Aorta (tissue), 5 donors: ENCODE measurements at places on chromosomes 1 and 21. TPM values are rescaled to one million over a fixed set of nuclear protein-coding genes. Genes with fewer than 3 reads are reported as not detected.

The DMRTA2 gene
- not detected for total RNA-seq

DNA sequence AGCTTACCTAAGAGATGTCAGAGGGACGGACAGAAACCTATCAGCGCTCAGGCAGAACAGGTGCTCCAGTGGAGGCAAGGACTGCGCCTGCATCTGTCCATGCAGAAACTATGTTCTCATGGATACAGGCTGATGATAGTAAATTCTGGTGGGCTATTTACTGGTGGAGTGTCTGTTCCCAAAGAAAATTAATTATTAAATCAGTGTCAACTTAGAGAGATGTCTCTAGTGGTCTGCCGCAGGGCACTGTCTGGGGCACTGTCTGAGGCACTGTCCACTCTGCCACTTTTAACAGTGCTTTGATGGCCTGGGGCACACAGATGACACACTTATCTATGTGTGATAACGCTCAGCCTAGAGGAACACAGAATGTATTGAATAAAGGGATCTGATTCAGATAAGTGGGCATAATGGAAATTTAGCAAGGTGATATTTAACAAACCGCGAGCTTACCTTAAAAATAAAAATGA lies 148.1 kb downstream of the RGS7 start:
- DNase-seq: no peak

DNA sequence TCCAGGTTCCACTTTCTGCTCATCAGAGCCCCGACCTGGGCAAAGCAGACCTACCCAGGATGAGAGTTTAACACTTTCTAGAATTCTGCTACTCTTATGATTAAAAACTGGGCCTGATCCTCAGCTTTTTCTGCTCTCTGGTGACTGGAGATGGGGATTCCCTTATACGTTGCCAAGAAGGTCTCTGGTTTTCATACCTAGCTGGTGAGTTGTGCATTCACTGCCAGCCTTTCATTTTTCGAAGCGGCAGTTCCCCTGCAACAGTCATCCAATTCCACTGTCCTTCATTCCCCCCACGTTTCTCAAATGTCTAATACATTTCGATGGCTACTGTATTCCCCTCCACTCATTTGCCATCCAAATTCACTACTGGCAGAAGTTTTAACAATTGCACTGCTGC lies 135.3 kb downstream of the ADSS2 start:
- DNase-seq: no peak

DNA sequence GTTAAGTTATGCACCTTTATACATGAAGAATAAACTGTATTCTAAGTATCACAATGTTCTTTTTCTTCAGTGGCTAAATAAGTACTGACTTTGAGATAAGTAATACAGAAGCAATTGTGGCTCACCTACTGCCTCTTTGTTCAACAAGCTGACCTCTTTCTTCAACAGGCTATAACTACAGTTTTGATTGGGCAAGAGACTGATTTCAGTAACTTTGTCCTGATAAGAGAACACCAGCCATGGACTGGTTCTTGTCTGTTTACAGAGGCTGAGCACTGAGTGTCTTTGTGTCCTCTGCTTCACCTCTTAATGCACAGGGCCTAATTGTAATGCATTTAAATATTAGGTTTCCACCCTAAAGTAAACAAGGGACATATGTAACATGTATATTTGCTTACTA lies 34.6 kb upstream of the PDE4B start:
- DNase-seq: no peak

DNA sequence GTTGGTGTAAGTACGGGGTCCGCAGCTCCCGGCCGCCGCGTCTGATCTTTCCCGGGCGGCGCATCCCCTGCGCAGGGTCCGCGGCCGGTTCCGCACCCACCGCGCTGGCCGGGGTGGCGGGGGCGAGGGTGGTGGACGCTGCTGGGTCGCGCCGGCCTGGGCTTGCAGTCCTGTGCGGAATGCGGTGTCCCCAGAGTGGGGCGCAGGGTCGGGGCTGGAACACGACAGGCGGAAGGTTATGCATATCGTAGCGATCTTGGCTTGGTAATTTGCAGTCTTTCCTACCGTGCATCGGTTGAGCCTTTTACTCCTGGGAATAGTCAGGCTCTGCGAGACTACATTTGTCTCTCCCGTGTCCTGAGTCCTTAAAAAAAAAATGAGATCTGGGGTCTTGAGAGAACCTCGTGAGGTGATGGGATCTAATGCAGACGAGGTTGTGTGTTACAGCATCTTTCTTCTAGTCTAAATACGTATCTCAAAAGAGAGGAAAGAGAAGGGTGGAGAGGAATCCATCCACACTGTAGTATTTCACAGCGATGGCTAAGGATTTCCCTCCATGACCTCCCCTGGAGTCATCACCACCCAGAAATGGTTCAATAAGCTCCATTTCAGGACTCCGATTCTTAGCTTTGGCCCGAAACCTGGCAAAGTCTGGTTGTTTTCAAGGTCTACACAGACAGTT lies 572 bp downstream of the ATP1B1 start:
- DNase-seq: no peak

DNA sequence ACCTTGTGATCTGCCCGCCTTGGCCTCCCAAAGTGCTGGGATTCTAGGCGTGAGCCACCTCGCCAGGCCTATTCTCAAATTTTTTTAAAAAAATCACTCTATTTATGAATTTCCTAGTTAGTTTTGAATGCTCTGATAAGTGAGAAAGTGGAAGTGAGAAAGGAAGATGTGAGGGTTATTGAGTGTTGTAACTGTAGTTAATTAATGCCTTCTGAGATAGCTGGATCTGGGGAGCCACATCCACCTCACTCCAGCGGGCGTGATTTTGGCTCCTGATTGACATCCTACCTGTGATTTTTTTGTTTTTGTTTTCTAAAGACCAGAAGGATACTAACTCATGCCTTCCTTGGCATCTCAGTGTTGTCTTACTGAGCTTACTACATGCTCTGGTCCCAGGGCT lies 65.6 kb downstream of the ST3GAL3 start:
- no peak for DNase-seq

- DNase-seq: no peak
Measured at GRCh38 chr1:91803847-91804545, 82.0 kb downstream of the TGFBR3 start.

DNA sequence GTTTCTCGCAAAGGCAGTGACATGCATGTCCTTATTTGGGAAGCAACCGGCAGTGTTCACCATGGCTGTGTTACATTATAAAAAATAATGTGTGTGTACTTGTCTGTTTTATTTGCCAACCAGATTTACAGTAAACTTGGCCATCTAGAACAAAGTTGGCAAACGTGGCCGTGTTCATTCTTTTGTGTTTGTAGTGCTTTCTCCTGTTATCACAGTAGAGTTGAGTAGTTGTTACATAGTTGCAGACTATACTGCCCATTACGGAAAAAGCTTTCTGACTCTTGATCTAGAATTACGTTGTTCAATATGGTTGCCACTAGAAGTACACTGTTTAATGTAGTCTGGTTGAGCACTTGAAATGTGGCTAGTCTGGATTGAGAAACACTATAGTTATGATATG lies 19.4 kb downstream of the SOAT1 start:
- DNase-seq: no peak

GRCh38 chr1:57638239-57638638 lies 214.4 kb upstream of the DAB1 start:
- DNase-seq: no peak

DNA sequence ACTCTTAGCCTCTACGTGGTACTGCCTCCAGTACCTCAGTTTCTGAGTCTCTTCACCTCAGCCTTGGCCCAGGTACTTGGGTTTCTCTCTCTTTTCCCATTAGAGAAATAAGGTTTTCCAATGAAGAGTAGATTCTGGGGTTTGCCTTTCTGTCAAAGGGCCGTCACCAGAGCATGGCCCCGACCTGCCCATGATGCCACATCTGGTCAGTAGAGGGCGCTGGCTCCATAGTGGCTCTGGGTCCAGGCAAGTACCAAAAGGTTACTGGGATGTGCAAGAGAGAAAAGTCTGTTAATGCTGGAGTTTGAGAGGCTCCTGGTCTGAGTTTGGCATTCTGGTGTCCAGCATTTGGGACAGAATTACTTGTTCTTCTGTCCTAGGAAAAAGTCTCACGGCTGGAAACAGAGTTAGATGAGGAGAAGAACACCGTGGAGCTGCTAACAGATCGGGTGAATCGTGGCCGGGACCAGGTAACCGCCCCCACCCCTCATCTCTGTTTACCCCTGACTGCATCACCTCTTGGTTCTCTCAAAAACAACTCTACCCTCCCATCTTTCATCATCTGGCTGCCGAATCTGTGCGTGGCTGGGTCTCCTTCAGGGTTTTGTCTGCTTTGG lies 5.3 kb upstream of the TUFT1 start:
- peak; percentile 82 for DNase-seq

- DNase-seq: no peak
Measured at GRCh38 chr1:31691951-31692350, 11.9 kb downstream of the COL16A1 start.

DNA sequence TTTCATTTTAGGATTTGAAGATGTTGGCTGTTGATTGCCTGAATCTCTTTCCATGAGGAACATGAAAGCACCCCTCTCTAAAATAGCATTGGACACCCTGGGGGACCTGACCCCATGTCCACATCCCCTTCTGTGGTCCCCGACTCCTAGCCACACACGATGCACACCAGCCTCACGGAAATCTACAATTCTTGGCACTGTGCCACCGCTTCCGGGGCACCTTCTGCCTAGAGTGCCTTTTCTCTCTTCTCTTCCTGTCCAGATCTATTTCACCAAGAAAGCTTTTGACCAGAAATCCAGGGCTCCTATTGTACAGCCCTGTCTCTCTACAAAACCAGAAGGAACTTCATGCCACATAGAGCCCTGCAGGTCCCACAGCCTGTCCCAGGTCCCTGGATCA lies 50.3 kb downstream of the MYSM1 start:
- DNase-seq: no peak

DNA sequence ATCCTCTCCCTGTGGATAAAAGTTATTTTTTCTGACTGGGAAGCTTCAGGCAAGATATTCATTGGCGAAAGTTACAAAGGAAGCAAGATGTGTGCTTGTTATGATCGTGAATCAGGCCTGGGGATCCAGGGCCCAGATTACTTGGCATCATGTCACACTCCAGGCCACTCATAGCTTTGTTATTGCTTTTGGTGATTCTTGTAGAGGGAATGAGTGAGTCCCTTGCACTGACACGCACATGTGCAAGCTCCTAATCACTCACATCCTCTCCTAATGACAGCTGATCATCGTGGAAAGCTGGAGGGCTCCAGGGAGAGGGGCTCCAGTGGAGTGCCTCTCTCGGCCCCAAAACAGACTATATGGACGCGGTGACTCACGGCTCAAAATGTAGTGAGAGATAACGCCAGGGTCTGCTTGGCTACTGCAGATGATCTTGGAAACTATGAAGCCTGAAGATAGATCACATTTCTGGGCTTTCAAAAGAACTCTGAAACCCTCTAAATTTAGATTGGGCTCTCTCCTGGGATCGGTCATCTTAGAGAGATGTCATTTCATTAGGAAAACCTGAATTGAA lies 481.1 kb upstream of the USP24 start:
- DNase-seq: peak; percentile 73

DNA sequence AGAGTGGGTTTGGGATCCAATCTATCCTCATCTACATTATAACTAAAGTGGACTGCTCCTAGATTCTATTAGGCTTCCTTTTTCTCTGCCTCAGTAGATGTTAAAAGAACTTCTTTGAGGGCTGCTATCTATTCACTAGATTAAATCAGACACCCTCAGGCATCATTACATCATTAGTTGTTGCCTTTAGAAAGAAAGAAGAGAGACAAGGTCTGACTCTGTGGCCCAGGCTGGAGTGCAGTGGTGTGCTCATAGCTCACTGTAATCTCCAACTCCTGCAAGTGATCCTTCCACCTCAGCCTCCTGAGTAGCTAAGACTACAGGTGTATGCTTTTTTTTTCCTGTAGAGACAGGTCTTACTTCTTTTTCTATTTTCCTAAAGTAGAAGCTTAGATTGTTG lies 71.1 kb upstream of the EXO1 start:
- DNase-seq: no peak

The BNIPL gene
- 0.54 TPM for total RNA-seq

The IQGAP3 gene
- total RNA-seq: 2.3 TPM

DNA sequence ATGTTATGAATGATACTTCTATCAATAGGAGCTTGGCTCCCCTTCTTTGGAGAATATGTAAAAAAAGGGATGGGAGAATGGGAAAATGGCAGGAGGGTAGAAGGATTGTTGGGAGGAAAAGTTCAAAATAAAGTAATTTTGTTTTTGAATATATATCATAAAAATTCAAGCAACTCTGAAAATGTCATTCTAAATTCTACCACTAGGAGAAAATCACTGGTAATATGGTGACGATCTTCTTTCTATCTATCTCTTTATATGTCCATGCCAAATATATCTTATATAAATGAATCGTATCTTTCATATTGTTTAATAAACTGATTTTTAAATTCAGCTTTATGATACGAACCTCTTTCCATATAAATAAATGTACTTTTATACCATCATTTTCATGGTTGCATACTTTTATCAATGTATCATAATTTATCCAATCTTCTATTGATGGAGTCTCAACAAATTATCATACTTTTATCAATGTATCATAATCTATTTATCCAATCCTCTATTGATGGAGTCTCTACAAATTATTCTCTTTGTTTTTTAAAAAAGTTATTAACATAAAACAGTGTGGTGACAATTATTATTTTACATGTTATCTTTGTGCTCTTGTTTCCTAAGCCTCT lies 73.7 kb upstream of the MARK1 start:
- DNase-seq: no peak

GRCh38 chr1:36100376-36100775 lies 11.7 kb downstream of the ADPRS start:
- DNase-seq: peak; percentile 59

GRCh38 chr1:202291001-202291400 lies 50.7 kb downstream of the UBE2T start:
- no peak for DNase-seq

The EPHA10 gene
- 0.12 TPM for total RNA-seq

The SPRR4 gene
- total RNA-seq: not detected

- no peak for DNase-seq
Measured at GRCh38 chr1:3893190-3893589, 6.9 kb downstream of the C1orf174 start.

The HOOK1 gene
- total RNA-seq: 0.51 TPM

DNA sequence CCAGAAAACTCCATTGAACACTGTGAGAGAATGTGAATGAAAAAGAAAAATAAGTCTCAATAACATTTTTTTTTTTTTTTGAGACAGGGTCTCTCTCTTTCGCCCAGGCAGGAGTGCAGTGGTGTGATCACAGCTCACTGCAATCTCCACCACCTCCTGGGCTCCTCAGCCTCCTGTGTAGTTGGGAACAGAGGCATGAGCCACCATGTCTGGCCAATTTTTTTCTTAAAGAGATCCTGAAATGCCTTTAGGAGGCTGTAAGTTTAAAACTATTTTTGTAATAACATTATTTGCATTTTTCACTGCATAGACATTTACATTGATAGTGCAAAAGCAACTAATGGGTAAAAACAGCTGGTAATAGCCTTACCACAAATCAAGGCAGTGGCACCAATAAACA lies 35.3 kb downstream of the GDAP2 start:
- DNase-seq: no peak
